ENCODE measurements at places on chromosomes 12 and 14.

- DNase-seq, result no peak
These were observed 1731.5 kb upstream of the FLRT2 start for GRCh38 chr14:83798421-83798820.

GRCh38 chr14:79708426-79709388 is 502.6 kb downstream of the DIO2 start:
- DNase-seq, result no peak

DNA sequence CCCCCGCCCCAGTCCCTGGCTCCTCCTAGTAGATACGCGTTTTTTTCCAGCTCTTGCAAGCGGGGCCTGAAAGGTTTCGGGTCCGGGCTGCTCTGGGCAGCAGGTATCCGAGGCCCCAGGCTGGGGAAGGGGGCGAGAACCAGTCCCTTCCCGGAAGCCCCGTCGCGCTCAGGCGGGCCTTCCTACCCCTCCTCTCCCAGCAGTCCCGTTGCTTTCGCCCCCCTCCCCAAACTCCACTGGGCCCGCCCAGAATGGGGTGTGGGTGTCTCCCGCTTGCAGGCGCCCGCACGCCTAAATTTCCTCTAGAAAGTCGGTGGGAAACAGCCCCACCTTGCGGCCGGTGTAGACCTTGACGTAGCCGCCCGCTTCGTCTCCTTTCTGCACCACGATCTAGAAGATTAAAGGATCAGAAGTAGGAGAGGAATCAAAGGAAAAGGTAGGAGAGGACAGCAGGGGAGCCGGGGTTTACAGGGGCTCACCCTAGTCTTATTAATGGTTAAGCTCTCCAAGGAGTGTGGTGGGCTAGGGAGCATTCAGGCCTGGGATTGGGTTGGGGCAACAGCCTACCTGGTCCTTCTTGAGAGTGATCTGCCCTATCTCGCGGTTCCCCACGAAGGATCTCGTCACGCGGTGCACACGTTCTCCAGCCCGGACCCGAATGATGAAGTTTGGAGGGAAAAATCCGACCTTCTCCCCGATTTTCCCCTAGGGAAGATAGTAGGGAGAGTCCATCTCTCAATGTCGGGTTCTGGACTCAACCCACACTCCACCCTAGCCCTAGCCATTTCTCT is 7.3 kb downstream of the STAC3 start:
- peak; percentile 74 for DNase-seq

- no peak for DNase-seq
These were observed 16.3 kb upstream of the DCP1B start for GRCh38 chr12:2020511-2020910.

- DNase-seq, result no peak
These were observed 276.8 kb downstream of the ADGRD1 start for GRCh38 chr12:131230340-131231031.

DNA sequence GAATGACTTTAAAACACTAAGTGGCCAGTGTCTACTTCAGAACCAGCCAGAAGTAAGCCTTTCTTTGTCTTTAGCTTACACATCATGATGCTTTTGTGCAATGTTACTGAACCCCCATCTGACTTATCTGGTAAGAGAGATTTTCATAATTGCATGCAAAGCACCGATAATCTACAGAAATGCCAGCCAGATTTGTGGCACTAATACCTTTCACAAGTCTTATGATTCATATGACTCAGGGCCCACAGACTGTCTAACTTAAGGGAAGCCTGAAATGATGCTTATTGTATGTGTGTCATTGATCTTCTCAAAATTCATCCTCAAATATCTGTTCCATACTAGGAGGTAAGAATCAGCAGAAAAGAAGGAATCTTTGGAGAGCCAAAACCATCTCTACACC is 18.0 kb downstream of the IGF1 start:
- no peak for DNase-seq

- DNase-seq, result no peak
These were observed 2.8 kb upstream of the CLEC9A start for GRCh38 chr12:10027721-10028120.

- DNase-seq, result no peak
These were observed 17.2 kb upstream of the FBLN5 start for GRCh38 chr14:91964724-91965123.

GRCh38 chr12:52873832-52874572 is 25.2 kb upstream of the KRT78 start:
- no peak for DNase-seq

GRCh38 chr14:74973003-74973653 is 17.7 kb upstream of the PGF start:
- peak; percentile 82 for DNase-seq

DNA sequence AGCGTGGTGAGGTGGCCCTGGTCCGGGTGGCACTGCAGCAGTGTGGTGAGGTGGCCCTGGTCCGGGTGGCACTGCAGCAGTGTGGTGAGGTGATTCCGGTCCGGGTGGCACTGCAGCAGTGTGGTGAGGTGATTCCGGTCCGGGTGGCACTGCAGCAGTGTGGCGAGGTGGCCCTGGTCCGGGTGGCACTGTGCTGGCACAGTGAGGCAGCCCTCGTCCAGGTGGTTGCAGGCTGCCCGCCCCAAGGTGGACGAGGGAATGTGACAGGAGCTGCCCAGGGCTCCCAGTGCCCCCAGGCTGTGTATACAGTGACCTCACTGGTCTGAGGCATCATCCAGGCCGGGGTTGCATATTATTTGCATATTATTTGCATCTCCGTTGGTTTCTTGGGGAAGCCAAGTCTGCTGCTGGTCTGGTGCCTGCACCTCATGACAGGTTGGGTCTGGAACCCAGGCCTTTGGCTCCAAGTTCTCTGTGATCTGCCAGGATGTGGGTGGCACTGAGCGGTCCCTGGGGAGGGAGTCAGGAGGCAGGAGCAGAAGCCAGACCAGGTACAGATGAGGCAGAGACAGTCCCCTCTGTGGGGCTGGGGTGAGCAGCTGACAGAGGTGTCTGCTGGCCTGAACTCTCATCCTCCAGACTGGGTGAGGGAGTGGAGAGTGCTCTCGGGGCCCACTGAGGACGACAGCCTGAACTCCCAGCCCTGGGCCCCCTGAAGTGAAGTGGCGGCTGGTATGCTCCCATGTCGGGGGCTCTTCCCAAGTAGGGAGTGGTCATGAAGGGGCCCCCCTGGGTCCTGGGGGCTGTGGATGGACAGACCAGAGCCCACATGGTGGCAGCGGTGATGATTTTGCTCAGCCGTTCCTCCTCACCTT is 79.3 kb downstream of the KIF26A start:
- no peak for DNase-seq

DNA sequence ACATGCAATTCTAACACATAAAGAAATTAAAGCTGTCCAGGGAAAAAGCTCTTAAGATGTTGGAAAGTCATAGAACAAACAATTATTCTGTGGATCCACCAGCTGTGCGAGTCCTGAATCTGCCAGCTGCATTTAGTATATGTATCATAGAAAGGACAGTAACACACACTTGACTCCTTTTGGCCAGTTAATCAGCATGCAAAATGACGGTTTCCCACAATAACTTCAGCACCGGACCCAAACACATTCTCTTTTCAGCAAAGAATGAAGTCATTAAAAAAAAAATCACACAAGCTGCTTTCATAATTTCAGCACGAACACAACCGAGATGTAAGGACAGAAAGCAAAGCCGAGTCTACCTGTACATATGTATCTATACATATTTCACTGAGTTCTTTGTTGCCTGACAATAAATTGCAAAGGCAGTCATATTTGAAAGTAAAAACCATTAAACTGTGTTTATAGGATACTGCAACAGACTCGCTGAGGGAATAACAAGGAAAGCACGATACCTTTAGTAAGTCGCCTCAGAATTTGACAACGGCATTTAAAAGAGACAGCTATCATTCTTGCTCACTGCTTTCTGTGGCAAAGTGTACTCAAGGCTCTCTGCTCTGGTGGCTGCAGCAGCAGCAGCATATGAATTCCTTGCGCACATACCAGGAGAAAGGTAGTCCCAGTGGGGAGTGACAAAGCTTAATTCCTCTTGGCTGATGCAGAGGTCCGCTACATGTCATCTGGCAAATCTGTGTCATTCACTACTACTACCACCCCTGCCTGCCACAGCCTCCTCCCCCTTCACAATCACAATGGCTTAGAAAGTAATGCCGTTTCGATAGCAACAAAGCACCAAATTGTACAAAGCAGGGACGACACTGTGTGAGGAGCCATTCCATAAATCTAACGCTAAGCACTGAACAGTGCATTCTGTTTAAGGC is at the start of gene GRIP1:
GRIP1 (minus strand) TSS at position 739 of the 938 bp plus-strand sequence; CDS start at position 567, 172 bp downstream.
- DNase-seq, result no peak
